ENCODE measurements at places on chromosomes 7 and 10.

DNA sequence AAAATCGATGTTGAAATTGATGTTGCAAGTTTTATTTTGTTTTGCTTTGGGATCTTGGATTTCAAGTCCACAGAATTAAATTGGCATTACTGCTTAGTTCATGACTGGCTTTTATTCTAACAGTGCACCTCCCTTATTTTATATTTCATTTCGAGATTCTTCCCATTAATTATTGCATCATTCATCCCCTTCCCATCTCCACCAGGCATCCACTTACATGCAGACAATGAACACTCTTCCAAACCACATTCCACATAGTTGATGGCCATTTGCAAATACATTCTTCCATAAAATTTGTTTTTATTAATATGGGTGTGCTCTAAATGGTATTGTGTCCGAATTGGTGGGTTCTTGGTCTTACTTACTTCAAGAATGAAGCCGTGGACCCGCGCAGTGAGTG lies 15.6 kb upstream of the SCIN start:
- DNase-seq: no peak

DNA sequence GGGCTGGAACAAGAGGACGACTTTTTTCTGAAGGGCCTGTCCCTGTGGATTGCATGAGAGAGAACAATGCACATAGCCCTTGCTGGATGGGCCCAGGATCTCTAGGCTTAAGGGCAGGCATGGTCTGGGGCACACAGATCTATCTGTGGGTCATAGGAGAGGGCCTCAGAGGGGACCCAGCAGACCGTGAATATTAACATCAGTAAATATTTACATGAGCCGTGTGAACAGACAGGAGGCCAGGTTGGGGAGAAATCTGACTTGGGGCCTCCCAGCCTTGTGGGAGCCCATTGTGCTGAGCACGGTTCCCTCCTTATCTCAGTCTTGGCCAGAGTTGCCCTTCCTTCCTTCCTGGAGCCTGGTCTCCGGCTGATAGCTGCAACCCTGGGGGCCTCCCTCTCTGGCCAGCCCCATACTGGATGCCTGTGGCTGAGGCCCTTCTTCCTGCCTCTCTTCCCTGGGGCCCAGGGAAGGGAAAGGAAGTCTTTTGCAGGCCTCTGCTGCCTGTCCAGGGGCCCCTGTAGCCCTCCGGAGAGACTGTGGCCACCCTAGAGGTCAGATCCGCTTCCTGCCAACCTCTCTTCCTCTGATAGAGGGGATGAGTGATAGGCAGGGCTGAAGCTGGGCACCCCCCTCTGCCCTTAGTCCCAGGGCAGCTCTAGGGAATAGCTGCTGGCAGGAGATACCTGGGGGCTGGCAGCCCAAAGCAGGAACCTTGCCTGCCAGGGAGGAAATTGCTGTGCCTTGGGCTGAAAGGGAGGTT lies 44.5 kb upstream of the TRIM8 start:
- DNase-seq: no peak

- no peak for DNase-seq
These were observed 296.8 kb upstream of the CACNA2D1 start for GRCh38 chr7:82740246-82740848.

DNA sequence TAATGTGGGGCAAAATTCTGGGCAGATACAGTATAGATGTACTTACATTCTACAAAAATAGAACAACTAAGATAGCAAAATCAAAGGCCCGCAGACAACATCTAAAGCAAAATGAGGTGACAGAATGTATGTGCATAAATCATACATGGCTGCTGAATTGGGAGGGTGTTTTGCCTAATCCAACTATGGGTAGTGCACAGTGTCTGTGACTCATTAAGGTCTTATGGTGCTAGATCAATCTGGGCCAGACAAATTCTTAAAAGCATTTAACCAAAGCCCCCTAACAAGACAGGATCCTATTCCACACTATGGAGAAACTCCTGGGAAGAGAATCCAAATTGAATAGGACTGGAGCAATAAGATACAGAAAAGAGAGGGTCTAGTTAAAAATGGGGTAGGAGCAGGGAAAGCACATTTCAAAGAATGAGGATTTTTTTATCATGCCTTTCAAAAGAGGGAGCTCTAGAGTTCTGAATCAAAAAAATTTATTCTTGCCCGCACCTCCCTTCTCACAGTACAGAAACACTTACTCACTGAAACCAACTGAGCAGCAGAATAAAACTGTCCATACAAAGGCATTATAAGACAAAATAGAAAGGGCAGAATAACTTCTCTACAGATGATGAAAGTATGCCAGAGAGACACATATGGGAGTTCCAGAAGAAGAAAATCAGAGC lies 181.3 kb downstream of the RNLS start:
- DNase-seq: no peak

- no peak for DNase-seq
These were observed 97.7 kb upstream of the EGFR start for GRCh38 chr7:54921116-54921515.

GRCh38 chr7:55366461-55367070 lies 1.4 kb downstream of the LANCL2 start:
- DNase-seq: no peak

All from HS-27A (cell line).